Esophagus mucosa (tissue), 1 donor: ENCODE measurements at places on chromosomes 3 and 15. TPM values are rescaled to one million over a fixed set of nuclear protein-coding genes. Genes with fewer than 3 reads are reported as not detected.

- no peak for ATAC-seq
Observed at GRCh38 chr3:171972871-171973348, 66.5 kb upstream of the FNDC3B start.

- no peak for ATAC-seq
Observed at GRCh38 chr3:113330742-113331141, 110.6 kb downstream of the CFAP44 start.

- peak; percentile 100 for ATAC-seq
Observed at GRCh38 chr3:185282696-185283373, 29.0 kb upstream of the EHHADH start.

- no peak for ATAC-seq
Observed at GRCh38 chr3:111884411-111885018, 25.4 kb downstream of the PHLDB2 start.

GRCh38 chr3:71208211-71209095, 375.1 kb downstream of the FOXP1 start:
- no peak for ATAC-seq

GRCh38 chr15:101004986-101005747, 86.0 kb downstream of the LRRK1 start:
- ATAC-seq = no peak

- no peak for ATAC-seq
Observed at GRCh38 chr3:14869917-14870782, 51.4 kb downstream of the FGD5 start.

GRCh38 chr3:188272481-188273372, 118.8 kb downstream of the LPP start:
- ATAC-seq = no peak

- ATAC-seq = no peak
Observed at GRCh38 chr15:57704441-57704840, 2.1 kb upstream of the POLR2M start.

- no peak for ATAC-seq
Observed at GRCh38 chr3:83226751-83227150, 1465.3 kb upstream of the GBE1 start.

- no peak for ATAC-seq
Observed at GRCh38 chr15:77983091-77983707, 94.3 kb downstream of the TBC1D2B start.

- no peak for ATAC-seq
Observed at GRCh38 chr3:127786353-127787070, 35.8 kb downstream of the MGLL start.

Gene DNAJA4
- 9.5 TPM for total RNA-seq

Gene IQCF5
- total RNA-seq = not detected

Gene CPN2
- total RNA-seq = not detected

Gene MGLL
- 135 TPM for total RNA-seq

Gene MASP1
- total RNA-seq = 1.6 TPM

Gene SLC51A
- total RNA-seq = not detected
